ENCODE measurements at places on chromosomes 11 and 22. TPM values are rescaled to one million over a fixed set of nuclear protein-coding genes. Genes with fewer than 3 reads are reported as not detected.

DNA sequence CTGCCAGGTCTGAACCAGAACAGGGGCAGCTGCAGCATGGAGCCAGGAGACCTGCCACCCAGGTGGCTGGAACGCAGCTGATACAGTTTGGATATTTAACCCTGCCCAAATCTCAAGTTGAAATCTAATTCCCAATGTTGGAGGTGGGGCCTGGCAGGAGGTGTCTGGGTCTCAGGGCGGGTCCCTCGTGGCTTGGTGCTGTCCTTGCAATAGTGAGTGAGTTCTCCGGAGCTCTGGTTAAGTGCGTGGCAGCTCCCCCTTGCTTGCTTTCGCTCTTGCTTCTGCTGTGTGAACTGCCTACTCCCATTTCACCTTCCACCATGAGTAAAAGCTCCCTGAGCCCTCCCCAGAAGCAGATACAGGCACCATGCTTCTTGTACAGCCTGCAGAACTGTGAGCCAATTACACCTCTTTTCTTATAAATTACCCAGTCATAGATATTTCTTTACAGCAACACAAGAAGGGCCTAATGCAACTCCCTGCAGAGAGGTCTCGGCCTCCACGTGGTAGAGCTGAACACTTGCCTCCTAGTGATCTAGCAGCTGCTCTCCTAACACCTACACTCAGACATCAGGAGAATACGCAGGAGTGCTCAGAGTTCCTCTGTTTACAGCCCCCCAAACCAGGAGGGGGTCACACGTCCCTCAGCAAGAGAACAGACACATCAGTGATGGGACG lies 203.7 kb downstream of the CTTN start:
- no peak for DNase-seq

DNA sequence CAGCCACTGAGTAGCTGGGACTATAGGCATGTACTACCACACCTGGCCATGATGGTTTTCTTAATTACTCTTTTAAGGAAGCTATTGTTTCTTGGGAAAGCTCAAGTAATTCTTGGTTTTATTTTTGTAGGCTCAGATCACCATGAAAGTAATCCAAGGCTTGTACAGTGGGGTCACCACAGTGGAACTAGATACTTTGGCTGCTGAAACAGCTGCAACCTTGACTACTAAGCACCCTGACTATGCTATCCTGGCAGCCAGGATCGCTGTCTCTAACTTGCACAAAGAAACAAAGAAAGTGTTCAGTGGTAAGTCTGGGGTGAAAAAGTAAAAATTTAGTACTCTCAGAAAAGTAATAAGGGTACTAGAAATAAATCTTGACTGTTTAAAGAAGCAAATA lies 11.3 kb downstream of the RRM1 start:
- DNase-seq = no peak

DNA sequence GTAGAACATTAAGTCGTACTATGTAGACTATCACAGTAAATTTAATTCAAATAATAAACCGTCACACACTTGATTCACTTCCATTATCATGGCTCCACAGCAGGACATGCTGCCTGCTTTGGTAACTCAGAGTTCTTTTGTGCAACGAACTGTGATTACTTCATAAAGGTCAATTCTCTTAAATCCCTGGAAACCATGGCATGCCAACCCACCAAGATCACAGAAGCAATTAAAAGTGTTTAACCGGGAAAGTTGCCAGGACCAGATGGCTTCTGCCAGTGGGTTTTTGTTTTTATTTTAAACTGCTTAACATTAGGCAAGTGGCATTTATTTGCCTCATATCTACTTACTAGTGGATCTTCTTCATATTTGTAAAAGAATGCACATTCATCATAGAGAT lies 1162.1 kb downstream of the DLG2 start:
- no peak for DNase-seq

The SERPIND1 gene
- 0.16 TPM for total RNA-seq

DNA sequence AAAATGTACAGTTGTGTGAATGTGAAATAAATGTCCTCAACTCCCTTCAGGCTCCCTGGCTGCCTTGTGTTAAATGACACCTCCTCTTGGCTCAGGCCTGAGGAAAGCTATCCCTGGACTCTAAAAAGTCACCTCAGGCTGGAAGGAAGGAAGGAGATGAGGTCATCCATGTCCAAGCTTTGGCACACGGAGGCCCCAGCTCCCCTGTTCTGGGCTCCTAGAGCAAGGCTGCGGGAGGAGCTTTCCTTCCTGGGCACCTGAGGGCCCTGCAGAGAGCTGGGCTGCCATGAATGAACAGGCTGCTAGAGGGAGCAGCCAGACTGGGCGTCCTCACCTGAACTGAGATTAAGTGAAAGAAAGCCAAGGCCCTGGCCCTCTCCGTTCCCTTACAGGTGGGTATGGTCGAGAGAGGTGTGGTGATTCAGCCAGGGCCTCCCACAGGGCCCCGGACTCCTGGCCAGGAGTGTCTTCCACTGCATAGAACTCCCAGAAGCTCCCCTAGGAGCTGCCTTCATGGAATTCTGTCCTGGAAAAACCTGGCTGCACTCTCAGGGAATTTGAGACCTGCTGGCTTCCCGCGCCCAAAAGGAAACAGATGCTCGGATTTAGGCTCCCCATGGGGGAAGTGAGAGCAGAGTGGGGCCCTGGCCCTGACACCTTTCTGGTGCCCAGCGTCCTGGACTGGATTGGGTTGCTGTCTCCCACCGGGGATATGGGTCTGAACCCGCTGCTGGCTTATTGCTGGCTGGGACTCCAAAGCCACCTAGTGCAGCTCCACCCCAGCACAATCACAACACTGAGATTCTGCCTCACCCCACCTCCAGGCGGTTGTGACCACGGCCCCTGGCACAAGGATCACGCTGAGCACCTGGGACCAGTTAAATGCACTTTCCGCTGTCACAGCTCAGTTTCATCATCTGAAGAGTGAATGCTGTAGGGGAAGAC lies 22.2 kb downstream of the MYBPC3 start:
- no peak for DNase-seq

DNA sequence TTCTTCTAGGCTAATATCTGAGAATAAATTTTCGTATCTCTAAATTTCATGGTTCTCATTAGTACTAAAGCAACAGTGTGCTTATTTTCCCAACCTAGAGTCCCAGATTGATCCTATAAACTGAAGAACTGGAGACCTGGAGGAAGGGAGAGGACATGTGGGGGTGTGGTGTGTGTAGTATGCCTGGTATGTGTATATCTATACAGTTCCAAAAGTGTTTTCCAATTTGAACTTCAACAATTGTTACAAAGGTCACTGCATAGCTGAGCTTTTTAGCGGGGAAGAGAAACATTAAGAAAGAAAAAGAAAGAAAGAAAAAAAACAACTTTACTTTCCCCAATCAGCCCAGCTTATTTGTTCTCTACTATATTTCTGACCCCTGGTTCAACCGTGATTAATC lies 152.1 kb downstream of the SOX6 start:
- no peak for DNase-seq

The RFPL2 gene
- total RNA-seq = 0.08 TPM

DNA sequence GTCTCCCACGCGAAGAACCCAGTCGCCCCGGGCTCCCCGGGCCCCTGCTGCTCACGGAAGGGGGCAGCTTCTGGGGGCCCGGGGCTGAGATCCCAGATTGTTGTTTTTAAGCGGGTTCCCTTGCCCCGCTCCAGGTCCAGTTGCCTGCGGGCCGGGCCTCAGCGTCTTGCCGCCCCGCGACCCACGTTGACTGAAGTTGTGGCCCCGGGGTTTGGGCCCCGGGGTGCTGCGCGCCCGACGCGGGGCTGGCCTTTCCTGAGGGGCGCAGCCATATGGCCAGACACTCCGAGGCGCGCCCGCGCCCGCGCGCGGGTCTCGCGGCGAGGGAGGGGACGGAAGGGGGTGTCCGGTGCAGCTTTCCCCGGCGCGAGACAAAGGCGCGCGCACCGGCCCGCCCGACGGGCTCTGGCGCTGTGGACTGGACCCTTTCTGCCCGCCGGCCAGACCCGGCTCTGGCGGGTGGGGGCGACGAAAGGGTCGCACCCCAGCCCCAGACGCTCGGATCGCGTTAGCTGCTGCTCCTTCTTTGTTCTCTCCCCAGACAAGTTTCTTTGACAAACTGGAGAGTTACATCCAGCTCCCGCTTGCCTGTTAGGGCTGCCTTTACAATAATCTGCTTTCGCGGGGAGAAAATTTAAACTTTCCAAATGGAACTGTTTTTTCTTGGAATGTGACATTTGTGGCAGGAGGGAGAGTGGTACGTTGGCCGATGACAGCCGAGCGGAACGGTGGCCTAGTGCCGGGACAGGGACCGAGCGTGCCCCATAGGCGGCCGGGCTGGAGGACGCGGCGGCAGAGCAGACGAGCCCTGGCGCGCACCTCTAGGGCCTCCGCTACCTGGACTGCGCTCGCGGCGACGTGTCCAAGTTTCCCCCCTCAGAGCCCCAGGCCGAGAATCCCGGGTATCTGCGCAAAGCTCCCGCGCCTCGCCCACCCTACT lies 716 bp downstream of the AMOTL1 start:
- DNase-seq = peak; percentile 55

- no peak for DNase-seq
Measured at GRCh38 chr22:29102300-29102699, 29.5 kb downstream of the KREMEN1 start.

- DNase-seq = no peak
Measured at GRCh38 chr11:58507355-58507754, 550 bp downstream of the OR5B21 start.

GRCh38 chr22:38235240-38235850 lies 33.6 kb downstream of the MAFF start:
- DNase-seq = no peak

GRCh38 chr11:68335683-68336082 lies 23.3 kb downstream of the LRP5 start:
- DNase-seq = no peak

DNA sequence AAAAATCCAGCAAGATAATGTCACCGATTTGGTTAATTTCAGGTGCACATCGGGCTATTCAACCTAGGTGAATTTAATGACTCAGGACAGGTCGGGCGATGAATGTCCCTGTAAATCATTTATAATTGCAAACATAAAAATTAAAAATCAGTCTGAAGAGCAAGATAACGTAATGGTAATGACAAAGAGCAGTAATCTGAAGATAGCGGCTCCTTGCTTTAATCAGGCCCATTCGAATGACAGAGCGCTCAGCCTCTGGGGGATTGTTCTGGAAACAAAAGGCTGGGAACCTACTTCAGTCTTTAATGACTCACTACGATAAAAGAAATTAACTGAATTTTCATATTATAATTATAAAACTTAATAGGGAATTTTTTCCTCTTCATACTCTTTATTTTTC lies 61.3 kb downstream of the RCN1 start:
- DNase-seq = no peak

The KCNK7 gene
- 0.85 TPM for total RNA-seq

The NAV2 gene
- 14.3 TPM for total RNA-seq

GRCh38 chr11:34558673-34559072 lies 45.1 kb upstream of the ELF5 start:
- DNase-seq = no peak

DNA sequence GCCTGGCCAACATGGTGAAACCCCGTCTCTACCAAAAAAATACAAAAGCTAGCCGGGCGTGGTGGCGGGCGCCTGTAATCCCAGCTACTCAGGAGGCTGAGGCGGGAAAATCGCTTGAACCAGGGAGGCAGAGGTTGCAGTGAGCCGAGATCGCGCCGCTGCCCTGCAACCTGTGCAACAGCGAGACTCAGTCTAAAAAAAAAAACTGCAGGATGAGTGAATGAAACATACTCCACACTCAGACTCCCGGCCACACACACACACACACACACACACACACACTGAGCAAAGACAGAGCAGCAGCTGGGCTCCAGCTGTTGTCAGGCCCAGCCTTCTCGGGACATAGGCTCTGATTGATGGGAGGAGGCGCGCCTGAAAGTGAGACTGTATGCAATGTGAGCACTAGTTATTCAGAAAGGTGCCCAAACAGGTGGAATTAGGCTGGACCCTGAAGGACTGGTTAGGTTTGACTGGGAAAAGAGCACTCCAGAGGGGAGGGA lies 1.5 kb upstream of the PLEKHA7 start:
- DNase-seq = peak; percentile 24

GRCh38 chr22:37212174-37212906 lies at the start of gene SSTR3:
TSS of gene SSTR3 (minus strand) at chr22:37212477. CDS start at chr22:37207803, 4,674 bp downstream.
- DNase-seq = no peak

The PKDREJ gene
- 0.08 TPM for total RNA-seq

GRCh38 chr11:5137014-5137413 lies 1.1 kb downstream of the OR52A5 start:
- DNase-seq = no peak

- no peak for DNase-seq
Measured at GRCh38 chr11:116527180-116527991, 245.4 kb downstream of the BUD13 start.

DNA sequence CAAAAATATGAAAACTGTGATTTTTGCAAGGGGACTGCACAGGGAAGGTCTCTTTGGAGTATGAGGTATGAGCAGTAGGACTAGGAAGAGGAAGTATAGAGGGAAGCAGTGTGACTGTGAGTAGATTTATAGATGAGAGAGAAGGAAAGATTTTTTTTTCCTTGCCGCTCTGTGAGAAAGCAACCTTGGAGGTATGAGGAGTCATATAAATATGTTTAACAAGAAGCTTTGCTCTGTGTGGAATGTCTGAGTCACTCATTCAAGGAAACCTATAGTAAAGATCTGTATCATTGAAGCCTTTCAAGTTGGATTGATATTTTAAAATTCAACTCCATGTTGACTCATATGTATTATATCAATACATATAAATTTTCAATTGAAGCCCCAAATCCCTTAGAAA lies 26.2 kb downstream of the DNHD1 start:
- DNase-seq = no peak

GRCh38 chr11:22602504-22602903 lies 23.1 kb downstream of the FANCF start:
- DNase-seq = no peak

GRCh38 chr11:123567466-123567865 lies 87.0 kb downstream of the SCN3B start:
- DNase-seq = no peak

GRCh38 chr22:26927821-26928220 lies 270.4 kb downstream of the MIAT start:
- DNase-seq = no peak

DNA sequence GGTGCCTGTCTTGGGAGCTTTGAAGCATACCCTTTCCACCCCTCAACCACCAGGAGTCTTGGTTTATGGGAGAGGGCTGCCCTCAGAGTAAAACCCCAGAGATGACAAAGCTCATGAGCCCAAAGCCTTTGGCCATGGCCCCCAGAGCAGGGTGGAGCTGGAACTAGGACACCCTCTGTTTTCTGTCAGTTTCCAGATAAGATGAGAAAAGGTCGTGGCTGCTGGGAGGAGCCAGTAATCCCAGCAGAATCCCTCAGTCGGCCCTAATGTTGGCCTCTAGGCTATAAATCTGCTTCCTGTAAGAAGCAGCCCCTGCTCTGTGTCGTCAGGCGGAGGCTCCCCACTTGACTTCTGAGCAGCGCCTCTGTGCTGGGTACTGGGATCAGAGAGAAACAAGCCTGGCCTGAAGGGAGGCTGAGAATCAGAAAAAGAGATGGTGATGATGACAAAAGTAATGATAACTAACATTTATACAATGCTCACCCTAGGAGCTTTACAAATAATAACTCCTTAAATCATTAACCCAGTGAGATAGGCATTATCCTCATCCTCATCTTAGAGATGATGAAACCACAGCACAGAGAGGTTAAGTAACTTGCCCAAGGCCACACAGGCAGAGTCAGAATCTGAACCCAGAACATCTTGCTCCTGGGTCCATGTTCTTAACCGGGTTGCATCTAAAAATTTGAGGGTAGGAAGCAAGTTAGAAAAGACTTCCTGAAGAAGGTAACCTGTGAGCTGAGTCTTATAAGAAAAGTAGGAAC lies 471.4 kb downstream of the SOX6 start:
- DNase-seq = no peak

All from left ventricle myocardium inferior (tissue), 1 donor.